ENCODE measurements at places on chromosomes 7 and 10.

- no peak for DNase-seq
Measured at GRCh38 chr7:104174798-104175197, 33.0 kb downstream of the ORC5 start.

- DNase-seq = no peak
Measured at GRCh38 chr10:11921800-11922392, 98.7 kb downstream of the PROSER2 start.

GRCh38 chr10:15427843-15428414, 56.8 kb upstream of the FAM171A1 start:
- no peak for DNase-seq

DNA sequence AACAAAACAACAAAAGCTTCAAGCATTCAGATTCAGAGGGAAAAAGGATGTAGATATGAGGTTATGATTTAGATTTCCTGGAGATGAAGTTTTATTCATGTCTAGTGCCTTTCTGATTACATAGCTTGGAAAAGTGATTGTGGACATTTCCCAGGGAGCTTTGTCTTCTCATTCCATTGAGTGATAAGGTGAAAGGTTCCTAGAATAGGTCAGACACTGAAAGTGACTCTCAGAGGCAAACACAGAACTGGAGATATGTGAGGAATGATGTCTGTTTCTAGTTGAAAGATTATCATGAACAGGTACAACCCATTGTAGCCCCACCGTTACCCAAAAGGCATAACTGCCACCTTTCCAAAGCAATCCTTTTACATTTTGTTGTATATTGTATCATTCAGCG, 179.5 kb downstream of the CDCA7L start:
- DNase-seq = no peak

GRCh38 chr10:11782793-11783557, 40.2 kb upstream of the PROSER2 start:
- no peak for DNase-seq

- no peak for DNase-seq
Measured at GRCh38 chr10:91797048-91797690, 1.1 kb upstream of the TNKS2 start.

DNA sequence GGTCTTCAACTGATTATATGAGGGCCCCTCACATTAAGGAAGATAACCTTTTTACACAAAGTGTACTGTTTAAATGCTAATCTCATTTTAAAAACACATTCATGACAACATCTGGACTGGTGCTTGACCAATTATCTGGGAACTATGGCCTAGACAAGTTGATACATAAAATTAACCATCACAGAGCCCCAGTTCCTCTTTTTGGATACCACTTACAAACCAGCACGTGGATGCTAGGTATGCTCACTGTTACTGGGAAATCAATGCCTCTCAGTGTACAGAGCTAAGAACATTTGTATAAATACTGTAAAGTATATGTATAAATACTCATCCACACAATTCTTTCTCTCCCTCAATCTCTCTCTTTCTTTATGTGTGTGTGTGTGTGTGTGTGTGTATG, 1217.8 kb upstream of the LRRTM3 start:
- DNase-seq = no peak

GRCh38 chr7:23685731-23686130, 5.7 kb downstream of the FAM221A start:
- DNase-seq = no peak

GRCh38 chr7:1922870-1923236, 252.8 kb downstream of the ELFN1 start:
- DNase-seq = no peak

DNA sequence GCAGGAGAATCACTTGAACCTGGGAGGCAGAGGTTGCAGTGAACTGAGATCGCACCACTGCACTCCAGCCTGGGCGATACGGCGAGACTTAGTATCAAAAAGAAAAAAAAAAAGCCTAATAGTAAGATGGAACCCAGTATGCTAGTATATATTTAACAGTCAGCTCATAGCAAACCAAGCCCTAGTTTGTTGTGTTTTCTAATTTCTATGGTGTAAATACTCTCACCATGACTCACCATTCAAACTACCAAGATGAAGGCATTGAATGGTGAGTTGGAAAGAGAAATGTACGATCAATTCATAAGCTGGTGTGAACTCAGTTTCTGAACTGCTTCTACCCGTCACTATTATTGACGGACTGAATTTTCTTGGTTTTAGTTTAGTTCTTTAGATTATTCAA, 173.7 kb upstream of the KAT6B start:
- DNase-seq = no peak

- no peak for DNase-seq
Measured at GRCh38 chr10:116263870-116264655, 8.9 kb downstream of the GFRA1 start.

- DNase-seq = no peak
Measured at GRCh38 chr7:70830060-70830395, 301.9 kb upstream of the GALNT17 start.

GRCh38 chr7:94374721-94375566, 19.8 kb upstream of the COL1A2 start:
- no peak for DNase-seq

- no peak for DNase-seq
Measured at GRCh38 chr7:121960678-121961077, 87.7 kb downstream of the PTPRZ1 start.

- no peak for DNase-seq
Measured at GRCh38 chr7:127780489-127780888, 128.5 kb downstream of the SND1 start.

DNA sequence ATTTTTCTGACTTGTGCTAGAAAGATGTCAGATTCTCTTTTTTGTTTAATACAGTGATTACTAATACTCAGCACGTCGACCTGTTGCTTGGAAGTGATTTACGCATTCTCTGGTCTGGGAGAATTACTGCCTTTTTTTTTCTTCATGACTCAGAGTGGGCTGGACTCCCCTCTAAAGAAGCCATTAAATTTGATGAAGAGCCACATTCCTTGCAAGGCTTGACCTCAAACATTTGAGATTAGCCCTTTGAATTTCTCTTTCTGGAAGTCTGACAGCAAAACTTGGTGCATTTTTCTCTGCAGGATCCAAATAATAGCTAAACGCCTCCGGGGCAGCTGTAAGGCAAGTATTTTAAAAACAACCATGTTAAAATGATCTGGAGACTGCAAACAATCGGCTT, 171.6 kb downstream of the GALNT17 start:
- DNase-seq = no peak

- DNase-seq = no peak
Measured at GRCh38 chr10:91096274-91096673, 124.2 kb upstream of the PCGF5 start.

DNA sequence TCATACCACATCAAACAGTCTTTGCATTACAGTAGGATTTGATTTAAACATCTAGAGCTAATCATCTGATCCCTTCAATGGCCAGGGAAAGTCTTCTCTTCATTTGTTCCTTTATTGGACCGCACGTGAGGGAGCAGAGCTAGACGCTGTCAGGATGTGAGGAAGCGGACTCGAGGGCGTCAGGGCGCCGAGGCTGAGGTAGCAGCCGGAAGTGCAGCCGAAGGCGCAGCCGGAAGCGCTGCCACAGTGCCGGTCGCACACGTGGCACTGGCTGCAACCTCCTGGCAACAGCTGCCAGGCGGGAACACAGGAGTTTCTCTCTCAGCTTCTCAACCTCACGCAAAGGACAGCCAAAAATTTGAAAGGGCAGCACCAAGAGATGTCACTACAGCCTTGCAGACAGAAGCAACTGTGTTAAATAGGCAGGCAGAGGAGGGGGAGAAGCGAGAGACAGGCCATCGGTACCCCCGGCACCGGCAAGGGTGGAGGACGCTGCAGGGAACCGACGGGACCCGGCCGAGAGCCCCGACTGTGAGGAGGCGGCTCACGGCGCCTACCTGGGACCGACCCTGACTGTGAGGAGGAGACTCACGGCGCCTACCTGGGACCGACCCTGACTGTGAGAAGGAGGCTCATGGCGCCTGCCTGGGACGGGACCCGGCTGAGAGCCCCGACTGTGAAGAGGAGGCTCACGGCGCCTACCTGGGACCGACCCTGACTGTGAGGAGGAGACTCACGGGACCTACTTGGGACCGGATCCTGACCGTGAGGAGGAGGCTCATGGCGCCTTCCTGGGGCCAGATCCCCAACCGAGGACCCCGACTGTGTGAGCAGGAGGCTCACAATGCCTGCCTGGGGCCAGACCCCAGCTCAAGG, 32.3 kb downstream of the VIPR2 start:
- no peak for DNase-seq

GRCh38 chr7:74231232-74231590, 21.4 kb downstream of the LAT2 start:
- no peak for DNase-seq

GRCh38 chr7:141189231-141189630, 115.4 kb downstream of the TMEM178B start:
- no peak for DNase-seq

- DNase-seq = no peak
Measured at GRCh38 chr10:48221814-48222213, 52.7 kb downstream of the FRMPD2 start.

- DNase-seq = no peak
Measured at GRCh38 chr7:55567571-55567970, 4.7 kb downstream of the VOPP1 start.

- no peak for DNase-seq
Measured at GRCh38 chr10:51217505-51217904, 143.2 kb downstream of the PRKG1 start.

DNA sequence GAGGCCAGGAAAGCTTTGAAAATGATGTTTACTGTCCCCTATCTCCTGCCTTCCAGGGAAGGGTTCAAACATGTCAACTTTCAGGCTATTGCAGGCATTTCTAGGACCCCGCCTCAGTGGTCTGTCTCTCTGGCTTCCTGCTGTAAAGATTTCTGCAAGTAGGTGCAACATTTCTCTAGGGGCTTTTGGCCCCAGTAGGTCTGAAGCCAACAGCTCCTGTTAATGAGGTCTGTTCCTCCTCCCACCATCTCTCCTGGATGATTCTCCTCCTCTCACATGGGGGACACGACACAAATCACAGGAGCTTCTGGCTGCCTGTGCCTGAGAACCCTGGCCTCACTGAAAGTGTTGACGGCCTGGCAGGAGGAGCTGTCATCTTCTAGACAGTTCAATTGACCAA, 194.3 kb downstream of the CYP26A1 start:
- no peak for DNase-seq

DNA sequence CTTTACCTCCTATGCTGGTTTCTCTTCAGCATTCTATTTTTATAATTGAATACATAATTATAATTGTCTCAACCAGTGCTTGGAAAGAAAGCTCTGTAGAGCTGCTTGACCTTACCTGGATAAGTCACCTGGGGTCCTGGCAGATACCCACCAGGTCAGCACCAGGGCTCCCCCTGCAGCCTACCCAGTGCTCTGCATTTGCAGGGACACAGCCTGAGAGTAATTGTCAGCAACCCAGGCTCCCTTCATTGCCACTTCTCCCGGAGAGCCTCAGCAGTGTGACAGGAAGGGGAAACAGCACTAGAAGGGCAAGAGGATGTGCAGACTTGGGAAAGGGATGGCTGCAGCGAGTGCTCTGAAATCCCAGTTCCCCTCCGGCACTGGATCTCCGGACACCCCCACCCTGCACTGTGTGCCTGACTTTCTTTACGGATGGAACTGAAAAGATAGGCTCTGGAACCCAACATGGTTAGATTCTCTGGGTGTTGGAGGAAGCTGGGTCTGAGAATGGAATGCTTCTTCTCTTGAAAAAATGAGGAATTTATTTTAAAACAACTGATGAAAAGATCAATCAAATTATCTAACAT, 11.4 kb upstream of the PAX4 start:
- DNase-seq = no peak

DNA sequence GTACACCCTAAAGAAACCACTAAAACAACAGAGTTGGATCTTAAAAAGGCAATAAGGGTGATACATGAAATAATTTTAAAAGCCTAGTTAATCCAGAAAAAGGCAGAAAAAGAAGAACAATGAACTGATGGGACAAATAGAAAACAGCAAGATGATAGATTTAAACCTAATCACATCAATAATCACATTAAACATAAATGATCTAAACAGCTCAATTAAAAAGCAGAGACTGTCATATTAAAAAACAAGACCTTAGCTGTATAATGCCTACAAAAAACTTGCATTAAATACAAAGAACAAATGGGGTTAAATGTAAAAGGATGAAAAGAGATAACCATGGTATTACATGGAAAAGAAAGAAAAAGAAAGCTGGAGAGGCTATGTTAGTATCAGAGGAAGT, 96.2 kb downstream of the RTKN2 start:
- no peak for DNase-seq

DNA sequence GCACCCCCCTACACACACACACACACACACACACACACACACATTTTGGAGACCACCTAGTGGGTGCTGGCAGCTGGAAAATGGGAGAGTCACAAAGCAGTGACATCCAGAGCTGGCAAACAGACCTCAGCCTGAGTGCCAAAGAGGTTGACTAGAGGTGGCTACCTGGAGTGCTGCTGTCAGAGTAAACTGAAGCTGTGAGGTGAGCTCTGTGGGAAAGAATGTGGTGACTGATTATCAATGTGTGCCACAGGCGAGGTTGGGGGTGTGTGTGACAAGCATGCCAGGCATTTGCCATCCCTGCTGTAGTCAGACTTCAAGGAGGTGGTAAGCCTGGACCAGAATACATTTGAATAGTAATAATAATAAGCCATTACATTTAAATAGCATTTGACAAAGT, 120.6 kb downstream of the SLIT1 start:
- no peak for DNase-seq

- no peak for DNase-seq
Measured at GRCh38 chr7:151243408-151244195, 4.9 kb downstream of the SMARCD3 start.

- no peak for DNase-seq
Measured at GRCh38 chr10:58082248-58082647, 185.4 kb downstream of the IPMK start.

DNA sequence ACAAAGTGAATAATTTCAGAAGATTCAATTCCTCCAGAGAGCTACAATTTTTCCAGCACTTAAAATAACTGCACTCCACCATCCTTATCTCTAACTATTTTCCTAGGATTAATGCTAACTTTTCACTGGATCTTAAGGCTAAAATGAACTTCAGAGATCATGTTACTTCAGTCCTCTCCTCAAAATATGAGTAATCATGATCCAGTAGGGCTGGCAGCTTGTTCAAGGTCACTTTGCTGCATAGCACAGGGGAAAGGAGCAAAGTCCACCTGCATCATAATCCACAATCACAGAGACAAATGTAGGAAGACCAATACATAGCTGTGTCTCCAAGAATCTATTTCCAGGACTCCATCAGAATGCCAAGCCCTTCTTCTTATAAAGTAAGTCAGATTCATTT, 150.3 kb downstream of the LRRTM3 start:
- DNase-seq = no peak

Measured in stimulated activated CD8-positive, alpha-beta memory T cell treated with anti-CD3 and anti-CD28 coated beads, Interleukin-4, amount 100 ng/mL, for 4 hours (primary cell).